Activated naive CD4-positive, alpha-beta T cell treated with anti-CD3 and anti-CD28 coated beads, Interleukin-2, amount 50 U/mL, for 72 hours (primary cell): ENCODE measurements at places on chromosomes 11 and 22.

DNA sequence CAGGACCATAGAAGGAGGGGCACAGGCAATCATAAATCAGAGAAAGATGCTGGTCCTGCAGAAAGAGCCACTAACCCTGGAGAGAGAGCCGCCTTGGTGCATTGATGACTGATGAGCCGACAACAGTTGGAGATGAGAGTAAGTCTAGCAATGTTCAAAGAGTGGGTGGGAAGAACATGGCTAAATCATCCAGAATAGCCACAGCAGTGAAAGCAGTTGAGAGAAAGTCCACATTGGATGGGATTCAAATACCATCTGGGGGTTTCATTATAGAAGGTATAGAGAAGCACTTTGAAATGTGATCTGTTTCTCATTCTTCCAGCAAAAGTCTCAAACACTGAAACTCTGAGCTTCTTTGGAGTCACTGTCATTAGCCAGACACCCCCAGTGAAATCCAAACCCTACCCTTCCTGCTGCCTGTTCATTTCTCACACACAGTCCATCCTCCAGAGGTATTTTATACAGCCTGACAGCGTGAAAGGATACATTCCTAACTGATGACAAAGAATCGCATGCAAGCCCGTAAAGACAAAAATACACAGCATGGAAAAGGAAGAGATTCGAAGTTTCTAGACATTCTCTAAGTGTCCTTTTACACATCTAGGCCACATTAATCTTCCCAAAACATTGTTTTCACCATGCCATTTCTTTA lies 303.1 kb upstream of the MPPED2 start:
- no peak for DNase-seq

DNA sequence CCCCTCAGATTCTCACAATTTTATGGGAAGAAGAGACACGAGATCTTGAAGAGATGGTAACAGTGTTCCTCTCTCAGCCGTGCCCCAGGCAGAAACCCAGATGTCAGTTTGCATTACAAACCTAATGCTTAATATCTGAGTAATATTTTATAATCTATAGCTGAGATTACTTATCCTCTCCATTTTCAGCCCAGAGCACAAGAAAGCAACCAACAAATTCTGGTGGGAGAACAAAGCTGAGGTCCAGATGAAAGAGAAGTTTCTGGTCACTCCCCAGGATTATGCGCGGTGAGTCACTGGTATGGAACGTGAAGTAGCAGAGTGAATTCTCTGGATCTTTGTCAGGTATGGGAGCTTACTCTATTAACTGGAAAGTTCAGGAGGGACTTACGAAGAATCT lies 884 bp downstream of the CENATAC start:
- no peak for DNase-seq

- DNase-seq = no peak
Measured at GRCh38 chr11:1832920-1833295, 1.9 kb upstream of the SYT8 start.

DNA sequence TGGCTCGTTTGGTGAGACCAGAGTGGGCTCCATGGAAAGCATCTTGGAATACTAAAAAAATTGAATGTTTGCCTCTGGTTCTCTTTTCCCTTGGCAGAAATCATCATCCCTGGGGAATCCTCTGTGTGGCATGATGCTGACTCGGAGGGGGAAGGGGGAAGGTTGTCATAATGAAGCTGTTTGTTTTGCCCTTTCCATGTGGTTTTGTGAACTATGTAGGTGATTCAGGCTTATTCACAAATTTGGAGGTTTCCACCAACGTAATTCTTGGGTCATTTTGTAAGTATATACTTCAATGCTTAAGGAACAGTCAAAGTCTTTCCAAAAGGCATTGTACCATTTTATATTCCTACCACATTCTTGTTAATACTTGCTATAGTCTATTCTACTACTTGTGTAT lies 754.0 kb upstream of the FAT3 start:
- no peak for DNase-seq

DNA sequence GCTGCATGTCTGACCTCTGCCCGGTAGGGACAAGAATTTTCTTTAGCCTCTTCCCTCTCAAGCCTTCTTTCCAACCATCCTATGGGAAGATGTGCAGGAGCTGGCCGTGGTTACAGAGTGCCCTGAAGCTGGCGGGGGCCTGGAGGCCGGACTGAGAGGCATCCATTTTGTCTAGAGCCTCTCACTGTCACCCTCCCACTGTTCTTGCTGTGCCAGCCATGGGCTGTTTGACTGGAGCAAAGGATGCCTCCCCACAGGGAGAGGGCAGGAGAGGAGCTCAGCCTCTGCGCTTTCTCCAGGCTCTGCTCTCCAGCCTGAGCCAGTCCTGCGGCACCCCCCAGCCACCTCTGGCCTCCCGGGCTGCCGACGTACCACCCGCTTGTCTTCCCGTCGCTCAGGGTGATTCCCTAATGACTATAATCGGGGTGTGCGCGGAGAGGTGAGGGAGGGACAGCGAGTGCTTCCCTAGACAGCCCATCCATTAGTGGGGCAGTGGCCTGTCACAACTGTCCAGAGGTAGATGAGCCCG lies 123.8 kb downstream of the NECTIN1 start:
- DNase-seq = no peak

- DNase-seq = no peak
Measured at GRCh38 chr11:128330203-128330602, 257.2 kb downstream of the ETS1 start.

GRCh38 chr11:93491973-93492372 lies 51.2 kb downstream of the SMCO4 start:
- DNase-seq = no peak

DNA sequence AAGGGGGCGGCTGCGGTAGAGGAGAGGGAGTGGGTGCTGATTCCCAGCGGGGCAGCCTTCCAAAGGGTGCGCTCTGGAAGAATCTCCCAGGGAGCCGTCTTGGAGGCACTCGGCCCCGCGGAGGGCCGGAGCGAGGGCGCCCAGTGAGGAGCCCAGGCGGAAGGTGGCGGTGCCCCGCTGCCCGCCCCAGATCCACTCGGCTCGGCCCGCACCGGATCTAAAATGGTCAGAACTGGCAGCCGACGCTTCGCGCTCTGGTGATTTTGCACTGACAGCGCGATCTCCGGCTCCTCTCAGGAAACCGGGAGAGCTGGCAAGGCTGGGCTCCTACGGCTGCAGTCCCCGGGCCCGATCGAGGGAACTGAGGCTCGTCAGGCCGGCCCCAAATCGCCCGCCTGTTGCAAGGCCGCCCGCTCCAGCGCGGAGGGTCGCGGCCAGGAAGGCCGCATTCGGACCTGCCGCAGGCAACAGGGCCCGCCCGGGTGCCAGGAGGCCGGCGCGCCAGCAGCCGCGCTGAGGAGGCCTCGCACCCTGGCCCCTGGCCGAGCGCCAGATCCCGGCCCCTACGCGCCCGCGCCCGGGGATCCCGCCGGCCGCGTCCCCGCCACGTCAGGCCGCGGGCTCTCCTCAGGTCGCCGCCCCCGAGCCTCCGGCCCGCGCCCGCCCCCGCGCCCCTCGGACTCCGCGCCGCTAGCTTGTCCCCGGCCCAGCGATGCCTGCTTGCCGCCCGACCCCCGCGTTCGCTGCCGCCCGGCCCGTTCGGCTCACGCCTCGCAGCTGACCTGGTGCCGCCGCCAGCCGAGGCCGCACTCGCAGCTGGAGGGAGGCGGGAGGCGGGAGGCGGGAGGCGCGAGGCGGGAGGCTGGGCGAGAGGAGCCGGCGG lies at the start of gene KLHL22:
KLHL22 (minus strand) TSS at position 818 of the 883 bp plus-strand sequence. CDS start 6,584 bp downstream, outside the sequence.
- DNase-seq = peak; percentile 41

GRCh38 chr22:37001826-37002225 lies 17.4 kb downstream of the TST start:
- no peak for DNase-seq

- DNase-seq = no peak
Measured at GRCh38 chr11:116339306-116340098, 433.3 kb downstream of the BUD13 start.

GRCh38 chr22:39917776-39918495 lies 17.1 kb downstream of the GRAP2 start:
- no peak for DNase-seq

DNA sequence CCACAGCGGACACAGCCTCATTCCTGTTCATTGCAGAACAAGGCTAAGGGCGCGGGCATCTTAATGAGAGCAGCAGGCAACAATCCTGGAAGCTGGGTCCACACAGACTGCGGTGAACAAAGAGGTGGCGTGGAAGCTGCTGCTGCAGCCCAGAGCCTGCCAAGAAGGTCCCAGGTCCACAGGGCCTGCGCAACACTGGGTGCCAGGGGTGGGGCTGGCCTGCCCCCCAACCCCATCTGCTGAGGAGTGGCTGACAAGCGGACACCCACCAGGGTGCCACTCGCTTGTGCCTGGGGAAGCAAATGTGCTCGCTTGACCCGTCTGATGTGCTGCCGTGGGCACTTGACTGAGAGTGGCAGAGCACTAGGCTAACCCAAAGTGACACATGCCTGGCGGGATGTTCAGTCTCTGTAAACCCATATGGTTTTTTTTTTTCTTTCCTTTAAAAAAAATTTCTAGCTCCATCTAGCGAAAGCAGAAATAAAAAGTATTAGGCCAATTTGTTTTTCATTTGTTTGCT lies 83.2 kb upstream of the PITPNB start:
- DNase-seq = no peak

DNA sequence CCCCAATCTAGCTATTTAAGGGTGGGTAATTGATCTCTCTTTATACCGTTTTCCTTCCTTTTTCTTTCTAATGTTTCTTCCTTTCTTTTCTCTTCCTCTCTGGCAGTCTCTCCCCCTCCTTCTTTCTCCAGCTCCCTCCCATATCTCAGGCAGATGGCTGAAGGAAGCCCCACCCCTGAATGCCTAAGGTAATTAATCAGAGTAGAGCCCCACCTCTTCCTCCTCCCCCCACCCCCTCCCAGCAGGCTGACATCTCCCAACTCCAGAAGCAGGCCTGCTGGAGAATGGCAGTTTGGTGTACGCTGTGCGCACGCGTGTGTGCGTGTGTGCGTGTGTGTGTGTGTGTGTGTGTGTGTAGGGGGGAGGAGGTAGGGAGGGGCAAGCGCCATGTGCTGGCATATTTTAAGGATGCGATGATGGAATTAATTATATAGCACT lies 122.6 kb downstream of the APOL5 start:
- DNase-seq = no peak

- no peak for DNase-seq
Measured at GRCh38 chr11:65559951-65560537, 1.9 kb upstream of the LTBP3 start.

DNA sequence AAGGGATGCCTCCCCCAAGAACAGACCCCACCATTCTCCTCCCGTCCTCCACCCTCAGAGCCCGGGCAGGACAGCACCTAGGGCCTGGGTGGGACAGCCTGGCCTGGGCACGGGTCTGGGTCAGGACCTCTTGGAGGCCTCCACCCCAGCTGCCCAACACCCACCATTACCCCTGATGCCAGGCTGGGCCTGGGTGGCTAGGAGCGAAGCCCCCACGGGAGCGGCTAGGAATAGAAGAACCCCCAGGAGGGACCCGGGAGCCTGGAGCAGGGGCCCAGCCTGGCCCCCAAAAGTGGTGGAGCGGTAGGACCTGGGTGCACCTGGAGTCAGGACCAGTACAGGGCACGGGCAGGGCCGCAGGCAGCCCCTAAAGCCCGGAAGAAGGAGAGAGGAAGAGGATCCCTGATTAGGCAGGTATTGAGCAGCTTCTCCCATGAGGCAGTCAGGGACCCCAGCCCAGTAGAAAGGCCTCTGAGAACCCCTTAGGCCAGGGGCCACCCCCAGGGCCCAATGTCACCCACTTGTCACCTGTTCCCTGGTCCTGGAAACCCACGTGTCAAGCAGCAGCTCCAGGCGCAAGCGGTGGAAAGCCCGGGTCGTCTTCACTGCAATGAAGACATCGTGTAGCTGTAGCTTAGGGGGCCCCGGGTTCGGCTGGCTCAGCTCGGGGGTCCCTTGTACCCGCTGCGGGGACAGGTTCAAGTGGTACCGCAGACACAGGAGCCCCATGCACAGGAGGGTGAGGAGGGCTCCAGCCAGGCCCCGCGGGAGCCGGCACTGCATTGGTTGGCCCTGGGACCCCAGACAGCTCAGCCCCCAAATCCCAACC lies 575 bp downstream of the MFNG start:
- peak; percentile 30 for DNase-seq

GRCh38 chr11:326842-327580 lies 6.4 kb upstream of the IFITM3 start:
- DNase-seq = peak; percentile 81

- DNase-seq = no peak
Measured at GRCh38 chr11:121665206-121665838, 212.6 kb upstream of the SORL1-AS1 start.

- DNase-seq = no peak
Measured at GRCh38 chr11:21630934-21631478, 561.9 kb upstream of the ANO5 start.

DNA sequence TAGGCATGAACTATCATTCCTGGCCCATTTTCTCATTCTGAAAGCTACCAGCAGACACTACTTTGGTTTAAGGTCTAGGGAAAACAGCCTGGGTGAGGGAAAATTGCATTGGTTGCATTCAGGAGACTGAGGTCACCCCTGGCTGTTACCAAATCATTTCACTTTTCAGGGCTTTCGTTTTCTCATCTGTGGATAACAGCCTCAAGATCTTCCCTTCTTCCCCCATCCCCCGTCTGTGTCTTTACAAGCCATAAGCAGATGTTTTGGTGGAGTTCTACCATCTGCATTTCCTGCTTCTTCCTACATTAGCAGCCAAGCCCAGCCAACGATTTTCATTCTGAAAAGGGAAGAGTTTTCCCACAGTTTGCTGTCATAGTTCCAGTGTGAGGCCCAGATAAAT lies 130.4 kb downstream of the HIPK3 start:
- no peak for DNase-seq

- DNase-seq = no peak
Measured at GRCh38 chr22:44982445-44982844, 27.4 kb downstream of the PHF21B start.

- DNase-seq = no peak
Measured at GRCh38 chr22:31734512-31734911, 15.4 kb downstream of the PRR14L start.

- DNase-seq = no peak
Measured at GRCh38 chr11:96794152-96794551, 404.3 kb downstream of the JRKL start.

GRCh38 chr22:22422629-22423112 lies 85.9 kb downstream of the ZNF280B start:
- DNase-seq = no peak

DNA sequence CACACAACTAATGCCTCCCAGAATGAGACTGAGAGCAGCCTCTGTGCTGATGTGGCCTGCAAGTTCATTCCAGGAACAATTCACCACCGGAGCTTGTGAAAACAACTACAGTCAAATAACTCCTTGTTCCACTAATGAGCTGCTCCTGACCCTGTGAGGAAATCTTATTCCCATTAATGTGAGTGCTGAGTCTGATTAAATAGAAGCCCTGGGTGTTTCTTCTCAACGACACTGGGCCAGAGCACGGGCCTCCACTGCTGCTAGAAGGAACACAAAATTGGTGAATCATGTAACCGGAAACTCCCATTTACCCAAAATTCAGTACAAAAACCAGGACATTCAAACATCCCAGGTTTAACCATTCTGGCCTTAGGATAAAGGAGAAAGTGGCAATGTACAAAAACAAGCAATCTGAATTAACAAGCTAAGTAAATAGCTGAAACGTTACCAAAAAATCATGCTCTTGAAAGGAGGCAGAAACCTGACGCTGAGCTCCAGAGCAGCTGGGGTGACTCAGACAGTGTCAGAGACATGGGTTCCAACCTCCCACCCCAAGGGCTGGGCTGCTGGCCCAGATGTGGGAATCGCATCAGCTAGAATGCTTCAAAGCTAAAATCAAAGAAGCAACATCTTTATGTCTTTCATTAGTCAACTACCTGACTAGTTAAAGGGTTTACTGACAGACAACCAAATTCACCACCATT lies 26.7 kb downstream of the SERGEF start:
- no peak for DNase-seq

- DNase-seq = no peak
Measured at GRCh38 chr11:95138448-95138847, 48.8 kb downstream of the ENDOD1 start.
